ENCODE measurements at places on chromosomes 3 and 15. TPM values are rescaled to one million over a fixed set of nuclear protein-coding genes. Genes with fewer than 3 reads are reported as not detected.

The CLDN16 gene
- total RNA-seq = 0.16 TPM

The MESP1 gene
- total RNA-seq = 1.2 TPM

The TMEM108 gene
- total RNA-seq = 16.1 TPM

The NT5DC2 gene
- total RNA-seq = 62.9 TPM

The ACAN gene
- 44.0 TPM for total RNA-seq

The CDV3 gene
- 145 TPM for total RNA-seq

The SCAANT1 gene
- not detected for total RNA-seq

The CP gene
- total RNA-seq = 47.8 TPM

The CPA3 gene
- total RNA-seq = 8.6 TPM

The CGNL1 gene
- total RNA-seq = 41.4 TPM

The SUCNR1 gene
- not detected for total RNA-seq

The TATDN2 gene
- total RNA-seq = 24.5 TPM

The HRH1 gene
- 7.6 TPM for total RNA-seq

Data from camera-type eye (tissue), 1 donor.